ENCODE measurements at places on chromosomes 16 and 17.

- DNase-seq = no peak
Measured at GRCh38 chr17:10757647-10758046, 27.8 kb upstream of the TMEM220 start.

GRCh38 chr17:74088285-74088933 is 115.1 kb upstream of the RPL38 start:
- DNase-seq = no peak

GRCh38 chr17:50206604-50207293 is 5.3 kb upstream of the COL1A1 start:
- no peak for DNase-seq

GRCh38 chr16:4323845-4324488 is 8.1 kb downstream of the GLIS2 start:
- DNase-seq = no peak

GRCh38 chr16:50360033-50360778 is 8.6 kb downstream of the BRD7 start:
- no peak for DNase-seq

- DNase-seq = peak; percentile 90
Measured at GRCh38 chr17:28726226-28726626, at the start of gene TLCD1. TSS of gene TLCD1 (minus strand) at chr17:28726233. CDS start at chr17:28726097, 136 bp downstream.

- DNase-seq = no peak
Measured at GRCh38 chr16:81080233-81080632, 3.2 kb upstream of the C16orf46 start.

DNA sequence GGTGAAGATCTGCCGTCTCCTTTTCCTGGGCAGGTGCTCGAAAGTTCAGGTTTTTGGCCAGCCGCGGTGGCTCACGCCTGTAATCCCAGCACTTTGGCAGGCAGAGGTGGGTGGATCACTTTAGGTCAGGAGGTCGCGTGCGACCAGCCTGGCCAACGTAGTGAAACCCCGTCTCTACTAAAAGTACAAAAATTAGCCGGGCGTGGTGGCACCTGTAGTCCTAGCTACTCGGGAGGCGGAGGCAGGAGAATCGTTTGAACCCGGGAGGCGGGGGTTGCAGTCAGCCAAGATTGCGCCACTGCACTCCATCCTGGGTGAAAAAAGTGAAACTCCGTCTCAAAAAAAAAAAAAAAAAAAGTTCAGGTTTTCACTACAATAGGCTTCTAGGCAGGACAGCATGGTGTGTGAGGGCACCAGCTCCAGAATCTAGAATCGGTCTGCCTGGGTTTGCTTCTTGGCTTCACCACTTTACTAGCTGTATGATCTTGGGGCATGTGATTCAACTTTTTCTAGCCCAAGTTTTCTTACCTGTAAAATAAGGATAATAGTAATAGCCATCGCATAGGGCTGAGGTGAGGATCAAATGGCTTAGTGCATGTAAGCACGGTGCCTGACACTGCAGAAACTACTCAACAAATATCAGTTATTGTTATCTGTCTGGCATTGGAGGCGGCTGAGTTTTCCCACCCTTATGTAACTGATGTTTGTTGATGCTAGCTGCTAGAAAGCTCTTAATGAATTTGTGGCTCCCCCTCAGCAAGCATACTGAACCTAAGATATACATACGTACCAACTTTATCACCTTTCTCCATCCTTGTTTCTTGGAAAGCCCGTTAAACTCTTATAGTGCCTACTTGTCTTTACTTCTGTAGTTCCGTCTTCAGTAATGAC is 1.3 kb downstream of the PSMD12 start:
- DNase-seq = no peak

DNA sequence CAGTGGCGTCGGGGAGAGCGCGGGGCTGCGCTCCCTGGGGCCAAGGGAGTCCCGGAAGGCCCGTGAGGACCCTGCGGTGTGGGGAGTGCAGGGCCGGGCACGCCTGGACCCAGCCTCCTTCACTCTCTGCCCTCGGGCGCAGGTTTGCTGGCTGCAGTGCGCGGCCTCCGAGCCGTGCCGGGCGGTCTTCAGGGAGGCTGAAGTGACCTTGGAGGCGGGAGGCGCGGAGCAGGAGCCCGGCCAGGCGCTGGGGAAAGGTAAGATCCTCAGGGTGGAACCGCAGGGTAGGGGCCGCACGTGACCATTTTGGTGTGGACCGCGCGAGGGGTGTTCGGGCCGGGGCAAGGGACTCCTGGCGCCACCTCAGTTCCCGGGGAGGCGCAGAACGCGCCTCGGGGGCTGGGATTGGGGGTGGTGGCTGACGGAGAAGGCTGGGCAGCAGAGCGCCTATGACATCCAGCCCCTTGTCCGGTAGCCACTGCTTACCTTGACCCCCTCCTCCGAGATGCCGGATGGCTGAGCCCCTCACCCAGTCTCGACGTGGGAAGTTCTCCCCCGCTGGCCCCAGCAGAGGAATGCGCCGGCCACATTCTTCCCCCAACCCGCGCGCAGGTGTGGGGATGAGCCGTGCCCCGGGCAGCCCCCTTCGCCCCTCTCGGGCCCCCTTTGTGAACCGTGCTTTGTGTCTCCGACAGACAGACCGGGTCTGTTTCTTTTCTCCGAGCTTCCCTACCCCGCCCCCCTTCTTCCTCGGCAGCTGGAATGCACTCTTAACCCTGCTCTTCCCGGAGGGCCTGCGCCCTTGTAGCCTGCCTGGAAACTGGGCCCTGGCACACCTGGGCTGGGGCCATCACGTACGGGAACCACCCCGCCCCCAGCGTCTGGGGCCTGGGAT is 631 bp downstream of the CDH3 start:
- DNase-seq = no peak

DNA sequence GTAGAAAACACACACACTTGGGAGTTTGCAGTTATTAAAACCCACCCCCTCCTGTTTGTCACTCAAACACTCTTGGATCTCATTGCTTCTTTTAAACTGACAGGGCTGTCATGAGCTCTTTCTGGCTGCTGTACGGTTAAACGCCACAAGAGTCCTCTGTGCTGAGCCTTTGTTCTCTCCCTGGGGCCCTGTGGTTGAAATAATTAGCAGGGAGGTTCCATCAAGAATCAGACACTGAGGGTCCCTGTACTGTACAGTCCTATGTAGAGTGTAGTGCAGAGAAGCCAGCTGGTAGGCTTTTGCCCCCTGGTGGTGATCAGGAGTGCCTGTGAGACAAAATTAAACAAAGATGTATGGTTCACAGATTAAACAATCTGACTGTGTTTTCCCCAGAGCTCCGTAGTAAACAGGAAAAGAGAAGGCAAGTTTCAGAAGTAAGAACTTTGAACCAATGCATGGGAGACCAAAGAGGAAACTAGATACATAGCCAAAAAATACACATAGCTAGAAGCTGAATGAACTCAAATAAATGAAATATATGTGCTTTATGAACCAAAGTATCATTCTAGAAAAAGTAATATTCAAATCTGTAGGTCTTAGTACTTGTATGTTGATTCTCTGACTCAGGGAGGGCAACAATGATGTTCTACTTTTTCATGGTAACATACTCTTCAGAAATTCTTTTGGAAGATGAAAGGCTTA is 1.4 kb upstream of the SSH2 start:
- peak; percentile 72 for DNase-seq

DNA sequence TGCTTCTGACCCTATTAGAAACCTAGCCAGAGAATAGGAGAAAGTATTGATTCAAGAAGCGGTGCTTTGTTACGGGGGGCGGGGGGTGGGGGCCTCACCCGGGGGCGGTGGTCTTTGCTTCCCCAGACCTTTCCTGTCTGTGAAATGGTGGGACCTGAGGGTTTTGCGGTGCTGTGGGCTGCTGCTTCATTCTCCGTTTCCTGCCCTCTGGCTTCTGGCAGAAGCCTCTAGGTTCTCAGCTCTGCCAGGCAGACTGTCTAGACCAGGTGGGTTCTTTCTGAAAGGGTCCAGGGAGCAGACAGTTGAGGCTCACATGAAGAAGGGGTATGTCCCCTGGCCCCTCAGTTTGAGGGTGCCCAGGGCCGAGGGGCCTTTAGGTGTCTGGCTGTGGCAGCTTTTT is 14.0 kb downstream of the GSE1 start:
- no peak for DNase-seq

DNA sequence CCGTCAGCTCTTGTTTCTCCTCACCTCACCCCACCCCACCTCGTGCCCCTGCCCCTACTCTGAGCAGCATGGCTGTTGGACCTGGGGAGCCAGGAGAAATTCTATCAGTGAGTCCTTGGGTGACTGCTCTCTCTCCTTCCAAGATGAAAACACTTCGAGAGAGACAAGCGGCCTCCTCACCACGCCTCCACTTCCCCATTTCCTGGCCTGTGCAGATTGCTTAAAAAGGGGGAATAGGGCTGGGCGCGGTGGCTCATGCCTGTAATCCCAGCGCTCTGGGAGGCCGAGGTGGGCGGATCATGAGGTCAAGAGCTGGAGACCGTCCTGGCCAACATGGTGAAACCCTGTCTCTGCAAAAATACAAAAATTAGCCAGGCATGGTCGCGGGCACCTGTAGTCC is 9.5 kb downstream of the DLX4 start:
- DNase-seq = no peak

- no peak for DNase-seq
Measured at GRCh38 chr17:61330174-61331150, 69.2 kb upstream of the TBX2 start.

Measured in GM20000 (cell line).